ENCODE measurements at places on chromosomes 11 and 22.

DNA sequence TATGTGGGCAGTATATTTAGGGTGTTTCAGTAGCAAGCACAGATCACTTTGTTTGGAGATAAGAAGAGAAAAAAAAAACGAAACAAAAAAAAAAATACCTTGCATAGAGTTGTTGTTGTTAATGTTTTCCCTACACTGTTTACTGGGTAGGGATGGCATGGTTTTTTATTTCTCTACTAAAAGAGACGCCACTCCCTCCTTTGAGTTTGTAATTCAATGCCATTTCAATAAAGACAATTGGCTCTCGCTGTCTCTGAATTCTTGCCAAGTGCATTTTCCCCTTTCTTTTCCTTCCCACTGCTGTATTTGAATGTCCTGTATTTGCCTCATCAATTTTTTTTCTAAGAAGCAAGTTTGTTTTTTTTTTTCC is 213.9 kb upstream of the UBASH3B start:
- DNase-seq, result no peak

DNA sequence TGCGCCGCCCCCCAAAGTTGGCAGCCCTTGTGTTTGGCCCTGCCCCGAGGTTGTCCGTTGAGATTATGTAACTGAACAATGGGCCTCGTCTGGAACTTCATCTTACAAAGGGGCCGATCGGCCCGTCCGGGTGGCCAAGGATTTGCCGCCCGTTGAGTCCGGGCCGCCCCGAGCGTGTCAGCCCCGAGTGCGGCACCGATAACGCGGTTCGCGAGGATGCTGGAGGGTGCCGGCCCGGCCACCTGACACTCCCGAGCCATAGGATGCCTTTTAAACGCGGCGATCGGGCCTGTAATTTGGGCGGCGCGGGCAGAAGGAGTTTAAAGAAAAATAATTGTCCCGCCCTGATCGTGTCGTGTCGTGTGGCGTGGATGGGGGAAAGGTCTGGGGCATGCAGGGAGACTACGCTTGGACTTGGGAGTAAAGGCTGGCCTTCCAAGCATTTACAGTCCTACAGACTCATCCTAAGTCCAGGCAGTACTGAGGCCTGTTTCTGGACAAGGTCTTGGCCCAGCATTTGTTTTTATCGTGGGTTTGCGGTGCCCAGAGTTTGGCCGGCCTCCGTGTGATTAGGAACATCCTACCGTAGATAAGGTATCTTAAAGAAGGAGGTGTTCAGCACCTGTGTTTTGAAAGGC is 1.3 kb downstream of the WEE1 start:
- peak; percentile 31 for DNase-seq

DNA sequence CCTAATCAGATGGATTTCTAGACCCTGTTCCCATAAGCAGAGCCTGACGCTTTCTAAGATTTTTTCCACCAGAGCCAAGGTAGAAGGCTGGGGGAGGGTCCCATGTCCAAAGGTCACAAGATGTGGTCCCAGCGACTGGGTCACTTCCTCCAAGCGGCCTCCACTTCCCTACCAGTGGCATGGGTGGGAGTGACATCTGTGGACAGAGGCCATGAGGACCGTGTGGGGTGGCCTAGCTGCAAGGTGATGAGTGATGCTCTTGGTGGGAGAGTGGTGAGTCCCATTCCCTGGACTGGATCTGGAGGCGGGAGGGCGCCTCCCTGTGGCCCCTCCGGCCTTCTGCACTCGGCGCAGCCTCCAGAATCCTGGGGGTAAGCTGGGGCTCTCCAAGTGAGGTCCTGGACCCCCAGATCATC is 32.4 kb upstream of the PRR5 start:
- DNase-seq, result peak; percentile 75

GRCh38 chr11:116072133-116072532 is 567.9 kb upstream of the CADM1 start:
- no peak for DNase-seq

GRCh38 chr11:95299078-95299679 is 68.2 kb upstream of the SESN3 start:
- DNase-seq, result no peak

GRCh38 chr11:114110952-114111947 is 51.7 kb downstream of the ZBTB16 start:
- DNase-seq, result no peak

- DNase-seq, result no peak
Observed at GRCh38 chr22:48157676-48158075, 1395.2 kb downstream of the TBC1D22A start.

DNA sequence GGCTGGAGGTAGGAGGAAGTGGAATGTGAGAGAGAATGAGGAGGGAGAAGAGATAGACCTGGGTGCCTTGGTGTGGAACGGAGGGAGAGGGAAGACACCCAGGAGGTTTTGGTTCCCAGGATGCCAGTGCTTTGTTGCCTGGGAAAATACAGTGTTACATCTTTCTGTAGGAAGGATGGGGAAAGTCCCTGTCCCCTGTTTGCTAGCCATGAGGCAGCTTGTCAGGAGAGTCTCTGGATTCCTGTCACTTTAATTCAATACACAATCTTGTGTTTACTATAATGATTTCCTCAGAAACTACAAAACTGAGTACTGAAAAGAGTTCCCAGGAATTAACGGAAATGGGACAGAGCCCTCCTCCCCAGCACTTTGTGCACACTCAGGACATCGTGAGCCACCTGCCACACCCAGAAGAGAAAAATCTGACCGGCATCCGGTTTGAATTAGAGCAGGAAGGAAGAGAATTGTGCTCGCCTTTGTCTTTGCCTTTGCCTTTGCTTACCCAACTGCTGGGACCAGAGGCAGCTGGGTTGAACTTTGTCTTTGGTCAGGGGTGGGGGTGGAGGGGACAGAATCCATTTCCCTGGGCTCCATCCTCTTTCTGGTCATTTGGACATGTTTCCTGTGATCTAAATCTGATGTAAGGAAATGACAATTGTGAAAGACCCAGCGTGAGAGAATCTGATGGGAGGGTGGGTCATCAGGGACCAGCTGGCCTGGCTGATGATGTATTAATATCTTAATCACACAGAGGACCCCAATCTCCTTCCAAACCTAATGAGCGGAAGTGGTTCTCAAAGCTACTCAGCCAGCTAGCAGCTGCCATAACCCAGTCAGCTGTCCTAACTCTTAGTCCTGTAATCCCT is 1.3 kb upstream of the LIMK2 start:
- DNase-seq, result peak; percentile 66

GRCh38 chr11:125091247-125091876 is 20.1 kb downstream of the TMEM218 start:
- peak; percentile 72 for DNase-seq

DNA sequence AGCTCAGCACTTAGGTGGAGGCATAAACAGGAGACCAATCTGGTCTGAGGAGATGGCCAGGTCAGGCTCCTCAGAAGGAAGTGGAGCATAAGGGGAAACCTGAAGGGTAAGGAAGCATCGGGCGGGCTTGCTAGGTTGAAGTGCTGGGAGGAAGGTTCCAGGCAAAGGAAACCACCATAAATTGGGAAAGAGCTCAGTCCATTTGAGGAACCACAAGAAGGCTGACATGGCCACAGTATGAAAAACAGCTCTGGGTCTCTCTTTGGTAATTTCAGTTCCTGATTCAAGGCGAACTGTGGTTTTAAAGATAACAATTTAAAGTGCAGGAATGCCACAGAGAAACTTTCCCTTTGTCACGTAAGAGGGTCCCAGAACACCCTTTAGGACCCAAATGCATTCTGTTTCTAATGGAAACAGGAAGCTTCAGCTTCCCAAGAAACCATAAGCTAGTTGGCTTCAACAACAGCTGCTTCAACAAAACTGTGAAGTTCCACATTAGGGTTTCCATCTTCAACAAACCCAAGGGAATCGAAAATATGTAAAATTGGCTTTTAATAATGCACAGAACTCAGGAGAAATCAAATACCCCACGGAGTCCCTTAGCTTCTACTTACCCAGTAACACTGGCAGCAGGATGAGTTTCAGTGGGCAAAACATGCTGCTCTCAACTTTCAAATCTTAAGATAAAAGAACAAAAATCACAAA is 10.4 kb downstream of the JAML start:
- no peak for DNase-seq

DNA sequence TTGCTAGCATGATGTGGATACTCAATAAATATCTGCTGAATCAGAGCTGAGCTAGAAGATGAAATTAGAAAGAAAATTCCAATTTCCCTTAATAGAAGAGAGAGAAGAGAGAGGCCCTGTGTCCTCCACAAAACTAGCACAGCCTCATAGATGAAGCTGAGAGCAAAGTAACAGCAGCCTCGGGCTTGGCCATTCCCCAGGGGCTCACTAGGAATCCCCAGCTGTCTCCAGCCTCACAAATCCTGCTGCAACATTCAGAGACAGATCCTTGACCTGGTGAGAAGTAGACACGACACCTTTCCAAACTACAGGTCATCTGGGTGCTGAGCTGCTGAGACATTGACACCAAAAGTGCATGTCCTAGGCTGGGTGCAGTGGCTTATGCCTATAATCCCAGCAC is 26.1 kb upstream of the IRAG1 start:
- no peak for DNase-seq

GRCh38 chr11:119531056-119531455 is 108.1 kb upstream of the THY1 start:
- DNase-seq, result no peak

- DNase-seq, result no peak
Observed at GRCh38 chr11:1736447-1736992, 13.9 kb downstream of the IFITM10 start.

GRCh38 chr11:3136546-3137455 is 28.3 kb downstream of the OSBPL5 start:
- DNase-seq, result no peak

DNA sequence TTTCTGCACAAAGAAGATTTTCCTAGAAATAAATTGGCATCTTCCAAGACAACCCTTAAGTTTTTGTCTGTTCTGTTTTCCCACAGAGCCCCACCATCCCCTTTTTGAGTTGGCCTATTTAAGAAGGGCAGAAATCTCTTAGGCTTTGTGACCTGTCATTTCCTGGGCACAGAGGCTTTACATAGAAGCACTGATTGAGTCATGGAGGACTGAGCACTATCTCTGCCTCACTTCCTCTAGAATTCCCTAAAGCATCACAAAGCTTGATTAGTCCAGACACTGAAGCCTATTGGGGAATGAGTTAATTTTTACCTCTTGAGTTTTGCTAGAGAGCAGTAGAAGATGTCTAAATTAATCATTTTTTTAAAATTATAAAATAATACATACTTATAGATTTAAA is 25.4 kb downstream of the TRIM44 start:
- peak; percentile 22 for DNase-seq

- peak; percentile 32 for DNase-seq
Observed at GRCh38 chr22:32720924-32721323, 80.6 kb upstream of the TIMP3 start.

All from AG20443 (cell line).